Heart left ventricle (tissue), 16 donors: ENCODE measurements at places on chromosomes 12 and 14.
A peak's percentile ranks its signal among the peaks of the same experiment; 100 is the strongest.

- no peaks in the 10 kb centered on the region for H3K4me1 ChIP-seq
- no peaks in the 10 kb centered on the region for H3K27me3 ChIP-seq
- no peak overlapping the region for H3K27ac ChIP-seq
Observed at GRCh38 chr12:105319691-105320209, 10.7 kb upstream of the C12orf75 start.

DNA sequence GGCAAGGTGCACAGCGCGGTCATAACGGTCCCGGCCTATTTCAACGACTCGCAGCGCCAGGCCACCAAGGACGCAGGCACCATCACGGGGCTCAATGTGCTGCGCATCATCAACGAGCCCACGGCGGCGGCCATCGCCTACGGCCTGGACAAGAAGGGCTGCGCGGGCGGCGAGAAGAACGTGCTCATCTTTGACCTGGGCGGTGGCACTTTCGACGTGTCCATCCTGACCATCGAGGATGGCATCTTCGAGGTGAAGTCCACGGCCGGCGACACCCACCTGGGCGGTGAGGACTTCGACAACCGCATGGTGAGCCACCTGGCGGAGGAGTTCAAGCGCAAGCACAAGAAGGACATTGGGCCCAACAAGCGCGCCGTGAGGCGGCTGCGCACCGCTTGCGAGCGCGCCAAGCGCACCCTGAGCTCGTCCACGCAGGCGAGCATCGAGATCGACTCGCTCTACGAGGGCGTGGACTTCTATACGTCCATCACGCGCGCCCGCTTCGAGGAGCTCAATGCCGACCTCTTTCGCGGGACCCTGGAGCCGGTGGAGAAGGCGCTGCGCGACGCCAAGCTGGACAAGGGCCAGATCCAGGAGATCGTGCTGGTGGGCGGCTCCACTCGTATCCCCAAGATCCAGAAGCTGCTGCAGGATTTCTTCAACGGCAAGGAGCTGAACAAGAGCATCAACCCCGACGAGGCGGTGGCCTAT, 875 bp downstream of the HSPA2 start:
- peak overlapping the region; percentile 62 for H3K4me3 ChIP-seq
- H3K27ac ChIP-seq: no peak overlapping the region
- H3K4me1 ChIP-seq: peaks cover 34% of the 10 kb centered on the region
- no peaks in the 10 kb centered on the region for H3K36me3 ChIP-seq
- DNase-seq: peak; percentile 70

DNA sequence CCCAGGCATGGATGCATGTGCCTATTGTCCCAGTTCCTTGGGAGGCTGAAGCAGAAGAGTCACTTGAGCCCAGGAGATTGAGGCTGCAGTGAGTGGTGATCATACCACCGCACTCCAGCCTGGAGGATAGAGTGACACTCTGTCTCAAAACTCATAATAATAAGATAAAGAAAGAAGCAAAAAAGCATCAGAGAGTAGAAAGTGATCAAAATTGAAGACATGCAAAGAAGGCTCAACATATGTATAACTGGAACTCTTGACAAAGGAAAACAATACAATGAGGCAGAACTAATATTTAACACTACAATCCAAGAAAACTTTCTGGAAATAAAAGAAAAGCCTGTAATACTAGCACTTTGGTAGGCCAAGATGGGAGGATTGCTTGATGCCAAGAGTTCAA, 48.3 kb upstream of the COCH start:
- no peaks in the 10 kb centered on the region for H3K36me3 ChIP-seq
- H3K27ac ChIP-seq: no peak overlapping the region
- H3K27me3 ChIP-seq: no peaks in the 10 kb centered on the region
- no peak for DNase-seq
- H3K4me3 ChIP-seq: no peak overlapping the region

- H3K36me3 ChIP-seq: no peaks in the 10 kb centered on the region
- peaks cover 4% of the 10 kb centered on the region for H3K4me1 ChIP-seq
- H3K27me3 ChIP-seq: no peaks in the 10 kb centered on the region
Observed at GRCh38 chr14:72404106-72404774, 472.0 kb downstream of the RGS6 start.

- DNase-seq: no peak
- no peaks in the 10 kb centered on the region for H3K27me3 ChIP-seq
- H3K4me3 ChIP-seq: no peak overlapping the region
- H3K27ac ChIP-seq: no peak overlapping the region
- H3K4me1 ChIP-seq: no peaks in the 10 kb centered on the region
Observed at GRCh38 chr14:25520821-25521220, 470.9 kb upstream of the STXBP6 start.

- no peak overlapping the region for H3K4me3 ChIP-seq
- H3K27me3 ChIP-seq: no peaks in the 10 kb centered on the region
- H3K4me1 ChIP-seq: no peaks in the 10 kb centered on the region
- H3K27ac ChIP-seq: no peak overlapping the region
Observed at GRCh38 chr12:10241727-10242126, 29.1 kb downstream of the GABARAPL1 start.

DNA sequence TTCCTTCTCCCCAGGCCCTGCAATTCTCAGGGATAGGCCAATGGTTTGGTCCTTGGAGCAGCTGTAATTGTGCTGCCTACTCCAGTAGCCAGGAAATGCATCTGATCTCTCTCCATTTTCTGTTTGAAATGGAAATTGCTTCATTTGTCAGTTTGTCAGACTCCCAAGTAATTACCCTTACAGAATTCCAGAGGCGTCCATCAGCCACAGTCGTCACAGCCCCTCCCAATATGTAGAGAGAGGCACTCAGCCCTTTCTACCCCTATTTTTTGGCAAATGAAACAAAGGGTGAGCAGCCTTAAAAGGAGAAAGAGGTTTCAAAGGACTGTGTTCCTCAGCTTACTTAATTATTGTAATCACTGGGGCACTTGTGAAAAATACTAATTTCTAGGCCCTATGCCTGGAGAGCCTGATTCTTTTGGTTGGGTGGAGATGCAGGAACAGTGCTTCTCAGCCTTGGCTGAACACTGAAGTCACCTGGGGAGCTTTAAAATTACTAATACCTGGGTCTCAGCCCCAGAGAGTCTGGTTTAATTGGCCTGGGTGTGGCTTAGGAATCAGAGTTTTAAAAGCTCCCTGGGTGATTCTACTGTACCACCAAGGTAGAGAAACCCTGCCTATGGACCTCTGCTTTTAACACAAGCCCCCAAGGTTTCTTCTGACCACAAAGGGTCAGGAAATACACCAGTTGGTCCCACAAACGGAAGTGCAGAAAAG, 190.0 kb downstream of the EMP1 start:
- no peak overlapping the region for H3K4me3 ChIP-seq
- peaks cover 3% of the 10 kb centered on the region for H3K4me1 ChIP-seq
- no peak overlapping the region for H3K27ac ChIP-seq
- no peaks in the 10 kb centered on the region for H3K27me3 ChIP-seq

DNA sequence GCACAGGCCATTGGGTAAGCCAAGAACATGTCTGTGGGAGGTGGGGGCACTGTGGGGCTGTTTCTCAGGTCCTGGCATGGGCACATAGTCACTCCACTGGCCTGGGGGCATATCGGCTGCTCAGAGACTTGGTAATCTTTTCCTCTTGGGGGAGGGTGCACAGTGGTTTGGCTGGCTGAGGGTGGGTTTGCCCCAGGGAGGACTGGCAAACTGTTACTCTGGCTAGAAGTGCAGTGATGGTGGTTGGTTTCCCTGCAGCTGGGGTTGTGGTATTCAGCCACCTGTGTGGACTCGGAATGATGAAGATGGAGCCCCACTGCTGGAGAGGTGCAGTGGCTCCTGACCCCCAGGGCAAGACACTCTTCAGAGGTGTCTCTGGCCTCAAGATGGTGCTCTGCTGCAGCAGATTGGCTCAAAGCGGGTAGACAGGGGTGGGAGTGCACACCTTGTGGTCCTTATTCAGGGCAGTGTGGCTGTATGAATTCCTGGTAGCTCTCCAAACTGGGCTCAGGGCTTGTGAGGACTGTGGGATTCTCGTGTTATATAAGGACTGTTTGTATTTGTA, 74.1 kb upstream of the DDHD1 start:
- no peaks in the 10 kb centered on the region for H3K36me3 ChIP-seq
- DNase-seq: no peak
- H3K4me1 ChIP-seq: no peaks in the 10 kb centered on the region
- H3K27ac ChIP-seq: no peak overlapping the region
- no peak overlapping the region for H3K4me3 ChIP-seq

- no peak for DNase-seq
- H3K27me3 ChIP-seq: no peaks in the 10 kb centered on the region
- H3K36me3 ChIP-seq: no peaks in the 10 kb centered on the region
- peaks cover 3% of the 10 kb centered on the region for H3K4me1 ChIP-seq
Observed at GRCh38 chr12:110693731-110694130, 4.8 kb upstream of the HVCN1 start.

GRCh38 chr14:49755378-49755777, 12.6 kb upstream of the KLHDC2 start:
- H3K36me3 ChIP-seq: no peaks in the 10 kb centered on the region
- no peak overlapping the region for H3K27ac ChIP-seq
- H3K27me3 ChIP-seq: no peaks in the 10 kb centered on the region
- no peak overlapping the region for H3K4me3 ChIP-seq

DNA sequence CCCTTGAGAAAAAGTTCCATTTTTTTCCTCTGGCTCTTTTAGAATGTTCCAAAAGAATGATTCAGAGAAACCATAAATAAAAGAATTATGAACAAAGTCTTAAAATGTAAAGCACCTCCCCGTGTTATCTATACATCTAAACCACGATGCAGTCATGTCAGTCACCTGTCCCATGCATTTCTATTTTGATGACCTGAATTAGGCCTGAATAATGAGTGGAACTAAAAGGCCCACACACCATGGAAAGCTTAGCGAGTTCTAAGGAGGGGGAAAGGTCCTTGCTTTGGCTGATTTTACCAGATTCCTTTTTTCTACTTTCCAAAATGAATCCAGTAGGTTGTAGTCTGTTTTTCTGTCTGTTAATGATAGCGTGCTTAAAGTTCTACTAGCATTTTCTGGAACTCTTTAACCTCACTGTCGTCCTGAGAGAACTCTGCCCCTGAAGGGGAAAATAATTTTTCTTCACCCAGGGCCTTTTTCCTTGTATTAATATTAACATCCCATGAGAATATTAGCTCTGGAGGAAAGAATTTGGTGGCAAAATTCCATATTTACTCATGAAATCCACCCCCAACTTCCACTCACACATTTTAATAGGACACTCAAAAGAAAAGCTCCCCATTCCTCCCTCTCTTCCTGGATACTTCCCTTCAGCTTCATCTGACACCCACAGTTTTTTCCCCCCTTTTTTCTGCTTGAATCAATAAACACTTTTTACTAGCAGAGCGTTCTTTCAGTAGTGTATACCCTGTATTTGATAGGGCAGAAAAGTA, 266.3 kb upstream of the DIO2 start:
- H3K27me3 ChIP-seq: no peaks in the 10 kb centered on the region
- no peak for DNase-seq
- H3K4me1 ChIP-seq: peaks cover 12% of the 10 kb centered on the region
- no peak overlapping the region for H3K4me3 ChIP-seq
- H3K27ac ChIP-seq: peak overlapping the region; percentile 40

DNA sequence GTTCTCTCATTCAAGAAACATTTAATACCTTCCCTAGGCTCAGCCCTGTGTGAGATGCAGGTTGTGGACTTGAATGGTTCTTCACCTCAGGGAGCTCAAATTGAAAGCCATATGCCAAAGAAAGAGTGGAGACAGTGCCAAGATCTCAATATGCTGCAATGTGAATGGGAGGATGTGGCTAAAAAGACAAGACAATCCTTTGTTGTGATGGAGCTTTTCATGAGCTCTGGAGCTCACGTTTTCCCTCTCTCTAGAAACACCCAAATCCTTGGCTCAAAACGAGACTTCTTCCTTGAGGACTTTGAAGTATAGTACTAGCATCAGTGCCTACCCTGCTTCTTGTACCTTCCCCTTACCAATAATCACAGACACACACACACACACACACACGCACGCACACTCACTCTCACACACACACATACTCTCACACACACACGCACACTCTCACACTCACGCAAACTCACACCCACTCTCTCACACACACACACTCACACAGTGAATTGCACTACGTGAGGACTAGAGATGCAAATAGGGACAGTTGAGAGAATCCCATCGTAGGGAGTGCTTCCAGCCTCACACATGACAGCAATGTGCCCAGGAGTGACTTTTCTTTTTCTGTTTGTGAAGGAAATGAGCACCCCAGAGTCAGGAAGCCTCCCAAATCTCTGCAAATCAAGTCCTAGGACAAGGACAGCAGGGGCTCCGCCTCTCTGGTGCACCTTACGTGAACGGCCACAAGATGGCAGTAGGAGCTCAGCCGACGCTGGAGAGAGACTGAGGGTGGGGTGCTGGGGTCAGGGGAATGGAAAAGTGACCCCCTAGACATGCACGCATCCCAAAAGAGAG, 231.4 kb downstream of the PCNX1 start:
- no peaks in the 10 kb centered on the region for H3K36me3 ChIP-seq
- H3K27ac ChIP-seq: no peak overlapping the region
- peak; percentile 49 for DNase-seq
- no peaks in the 10 kb centered on the region for H3K27me3 ChIP-seq
- H3K4me3 ChIP-seq: no peak overlapping the region

DNA sequence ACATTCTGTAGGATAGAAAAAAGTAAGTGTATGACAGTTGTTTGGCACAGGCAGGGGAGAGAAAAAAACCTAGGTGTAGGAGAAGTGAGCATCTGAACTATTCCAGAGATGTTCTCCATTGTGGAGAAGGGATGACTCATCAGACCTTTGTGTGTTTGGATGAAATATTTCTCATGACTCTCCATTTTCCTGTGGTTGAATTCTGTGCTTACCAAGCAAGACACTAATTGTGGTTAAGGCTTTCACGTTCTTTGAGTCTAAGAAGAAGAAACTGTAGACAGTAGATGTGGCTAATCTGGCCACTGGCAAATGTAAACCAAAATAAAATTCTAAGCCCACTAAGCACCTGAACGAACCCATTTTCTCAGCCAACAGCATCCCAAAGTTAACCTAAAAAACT, 107.9 kb upstream of the GZMB start:
- H3K4me3 ChIP-seq: no peak overlapping the region
- no peaks in the 10 kb centered on the region for H3K27me3 ChIP-seq
- H3K27ac ChIP-seq: no peak overlapping the region
- DNase-seq: no peak
- no peaks in the 10 kb centered on the region for H3K4me1 ChIP-seq

- no peak overlapping the region for H3K27ac ChIP-seq
- no peak for DNase-seq
- H3K4me3 ChIP-seq: no peak overlapping the region
- no peaks in the 10 kb centered on the region for H3K4me1 ChIP-seq
- no peaks in the 10 kb centered on the region for H3K36me3 ChIP-seq
Observed at GRCh38 chr12:116033765-116034164, 243.7 kb downstream of the MED13L start.

- H3K4me3 ChIP-seq: no peak overlapping the region
- no peak overlapping the region for H3K27ac ChIP-seq
- H3K36me3 ChIP-seq: no peaks in the 10 kb centered on the region
- no peak for DNase-seq
- no peaks in the 10 kb centered on the region for H3K27me3 ChIP-seq
Observed at GRCh38 chr12:90250042-90250441, 541.4 kb upstream of the ATP2B1 start.

GRCh38 chr14:75563931-75564330, 14.5 kb upstream of the FLVCR2 start:
- H3K36me3 ChIP-seq: no peaks in the 10 kb centered on the region
- no peaks in the 10 kb centered on the region for H3K4me1 ChIP-seq
- H3K4me3 ChIP-seq: no peak overlapping the region
- no peak overlapping the region for H3K27ac ChIP-seq

GRCh38 chr12:42477941-42478340, 111.6 kb downstream of the PRICKLE1 start:
- no peaks in the 10 kb centered on the region for H3K36me3 ChIP-seq
- peaks cover 62% of the 10 kb centered on the region for H3K4me1 ChIP-seq
- H3K27me3 ChIP-seq: no peaks in the 10 kb centered on the region
- no peak for DNase-seq
- H3K27ac ChIP-seq: no peak overlapping the region
- H3K4me3 ChIP-seq: no peak overlapping the region
